ENCODE measurements at places on chromosomes 7 and 10. TPM values are rescaled to one million over a fixed set of nuclear protein-coding genes. Genes with fewer than 3 reads are reported as not detected.

VAX1 gene
- total RNA-seq, result not detected

DNA sequence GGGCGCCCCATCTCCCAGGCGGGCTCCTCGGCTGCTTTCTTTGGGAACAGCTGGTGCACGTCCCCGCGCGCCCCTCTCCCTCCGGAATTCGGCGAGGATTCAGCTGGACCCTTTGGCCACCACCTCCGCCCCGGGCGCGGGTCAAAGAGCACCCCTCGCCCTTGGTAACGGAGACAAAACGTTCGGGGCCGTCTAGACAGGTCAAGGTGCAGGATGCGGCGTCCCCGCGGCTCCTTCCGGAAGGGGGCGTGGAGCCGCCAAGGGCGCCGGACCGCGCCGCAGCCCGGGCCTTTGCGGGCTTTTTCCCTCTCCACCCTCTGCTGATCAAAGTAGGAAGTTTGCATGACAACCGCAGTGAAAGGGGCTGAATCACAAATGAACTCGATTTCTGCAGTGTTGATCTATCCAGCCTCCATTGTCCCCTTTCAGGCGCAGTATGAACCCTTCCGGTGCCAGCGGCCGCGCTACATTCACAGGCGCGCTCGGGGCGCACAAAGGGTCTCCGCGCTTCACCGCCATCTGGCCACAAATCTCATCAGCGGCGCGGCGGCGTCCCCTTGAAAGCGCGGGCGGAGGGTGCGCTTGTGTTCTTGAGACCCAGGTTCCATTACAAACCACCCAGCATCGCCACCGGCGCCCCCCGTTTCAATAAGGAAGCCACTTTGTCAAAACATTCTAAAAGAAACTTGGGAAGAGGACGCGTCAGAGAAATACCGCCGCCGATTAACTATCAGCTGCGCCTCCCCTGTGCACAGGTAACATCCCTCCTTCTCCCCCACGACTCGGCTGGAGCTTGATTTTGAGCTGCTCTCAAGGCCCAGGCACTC, 36.4 kb downstream of the CNPY1 start:
- H3K4me3 ChIP-seq, result peak overlapping the region; percentile 60
- H3K36me3 ChIP-seq, result no peaks in the 10 kb centered on the region
- H3K27me3 ChIP-seq, result peaks cover 96% of the 10 kb centered on the region
- DNase-seq, result peak; percentile 63

DNA sequence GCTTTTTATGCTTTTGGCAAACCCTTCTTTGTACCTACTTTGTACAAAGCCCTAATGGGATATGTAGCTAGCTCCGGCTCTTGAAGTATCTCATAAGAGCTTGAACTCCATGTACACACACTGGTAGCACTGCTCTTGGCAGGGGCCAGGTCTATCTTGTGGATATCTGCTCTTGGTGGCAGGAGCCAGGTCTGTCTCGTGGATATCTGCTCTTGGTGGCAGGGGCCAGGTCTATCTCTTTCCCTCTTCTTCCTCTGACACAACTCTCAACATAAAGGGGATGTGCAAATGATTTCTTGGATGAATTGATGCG, 91.9 kb downstream of the WNT2 start:
- H3K27me3 ChIP-seq, result no peaks in the 10 kb centered on the region
- DNase-seq, result no peak
- no peaks in the 10 kb centered on the region for H3K36me3 ChIP-seq
- H3K27ac ChIP-seq, result no peak overlapping the region

DNA sequence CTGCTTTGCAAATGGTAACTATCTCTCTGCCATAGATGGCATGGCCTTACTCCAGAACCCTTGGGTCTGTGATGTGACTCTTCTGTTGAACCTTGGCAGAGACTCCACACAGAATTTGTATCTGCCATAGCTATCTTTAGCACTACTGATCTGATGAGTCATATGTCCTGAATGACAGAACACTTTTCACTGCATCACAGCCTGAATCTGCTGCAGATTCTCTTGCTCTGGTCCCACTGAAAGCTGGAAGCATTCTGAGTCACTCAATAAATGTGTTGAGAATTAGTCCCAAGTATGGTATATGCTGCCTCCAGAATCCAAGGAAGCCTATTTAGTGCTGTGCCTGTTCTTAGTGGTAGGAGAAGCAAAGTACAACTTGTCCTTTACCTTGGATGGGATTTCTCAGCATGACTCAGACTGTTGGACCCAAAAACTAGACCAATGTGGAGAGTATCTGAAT, 39.5 kb upstream of the ANKRD1 start:
- DNase-seq, result no peak
- no peaks in the 10 kb centered on the region for H3K27me3 ChIP-seq
- no peaks in the 10 kb centered on the region for H3K36me3 ChIP-seq

DNA sequence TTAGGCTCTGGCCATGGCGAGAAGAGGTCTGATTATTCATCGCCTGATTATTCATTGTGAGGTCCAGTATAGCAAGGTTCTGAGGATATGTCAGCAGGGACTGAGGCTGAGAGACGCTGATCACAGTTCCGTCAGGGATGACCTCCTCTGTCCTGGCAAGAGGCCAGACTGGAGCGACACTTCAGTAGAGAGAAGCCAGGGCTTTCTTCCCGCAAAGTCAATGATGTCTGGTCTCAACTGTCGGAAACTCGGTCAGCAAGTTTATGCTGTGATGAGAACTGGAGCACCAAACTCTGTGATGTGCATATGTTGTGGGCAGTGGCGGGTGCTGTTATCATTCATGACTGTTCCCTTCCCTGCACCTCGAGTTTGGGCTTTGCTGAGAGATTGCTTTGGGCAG, 29.0 kb upstream of the GNA12 start:
- H3K4me3 ChIP-seq, result no peak overlapping the region
- no peak overlapping the region for H3K27ac ChIP-seq
- no peaks in the 10 kb centered on the region for H3K27me3 ChIP-seq
- no peaks in the 10 kb centered on the region for H3K36me3 ChIP-seq

- H3K4me1 ChIP-seq, result peaks cover 3% of the 10 kb centered on the region
- no peak overlapping the region for H3K27ac ChIP-seq
- DNase-seq, result no peak
- no peaks in the 10 kb centered on the region for H3K36me3 ChIP-seq
Observed at GRCh38 chr7:148264933-148265557, 325.5 kb upstream of the C7orf33 start.

DNA sequence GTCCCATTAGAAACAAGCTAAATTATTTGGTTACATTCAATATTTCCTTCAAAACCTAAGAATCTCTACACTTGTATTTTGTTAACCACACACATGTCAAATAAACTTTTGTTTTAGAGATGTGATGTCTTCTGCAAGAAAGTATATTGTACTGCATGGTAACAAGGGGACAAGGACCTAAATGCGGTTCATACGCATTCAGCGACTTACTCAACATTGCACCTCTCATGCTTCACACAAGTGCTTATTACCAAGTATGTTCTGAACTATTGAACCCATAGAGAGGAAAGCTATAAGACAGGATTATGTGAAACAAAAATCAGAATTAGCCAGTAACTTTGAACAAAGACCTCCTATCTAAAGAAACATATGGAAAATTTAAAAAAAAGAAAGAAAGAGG, 68.3 kb downstream of the CREB5 start:
- DNase-seq, result no peak
- no peak overlapping the region for H3K4me3 ChIP-seq
- peaks cover 24% of the 10 kb centered on the region for H3K4me1 ChIP-seq
- no peaks in the 10 kb centered on the region for H3K27me3 ChIP-seq
- H3K36me3 ChIP-seq, result no peaks in the 10 kb centered on the region
